Activated naive CD4-positive, alpha-beta T cell (primary cell): ENCODE measurements at places on chromosomes 6 and 20.

GRCh38 chr6:20180935-20181334 lies 31.3 kb downstream of the MBOAT1 start:
- DNase-seq: no peak

- no peak for DNase-seq
Observed at GRCh38 chr20:36658300-36658699, 12.3 kb upstream of the SLA2 start.

DNA sequence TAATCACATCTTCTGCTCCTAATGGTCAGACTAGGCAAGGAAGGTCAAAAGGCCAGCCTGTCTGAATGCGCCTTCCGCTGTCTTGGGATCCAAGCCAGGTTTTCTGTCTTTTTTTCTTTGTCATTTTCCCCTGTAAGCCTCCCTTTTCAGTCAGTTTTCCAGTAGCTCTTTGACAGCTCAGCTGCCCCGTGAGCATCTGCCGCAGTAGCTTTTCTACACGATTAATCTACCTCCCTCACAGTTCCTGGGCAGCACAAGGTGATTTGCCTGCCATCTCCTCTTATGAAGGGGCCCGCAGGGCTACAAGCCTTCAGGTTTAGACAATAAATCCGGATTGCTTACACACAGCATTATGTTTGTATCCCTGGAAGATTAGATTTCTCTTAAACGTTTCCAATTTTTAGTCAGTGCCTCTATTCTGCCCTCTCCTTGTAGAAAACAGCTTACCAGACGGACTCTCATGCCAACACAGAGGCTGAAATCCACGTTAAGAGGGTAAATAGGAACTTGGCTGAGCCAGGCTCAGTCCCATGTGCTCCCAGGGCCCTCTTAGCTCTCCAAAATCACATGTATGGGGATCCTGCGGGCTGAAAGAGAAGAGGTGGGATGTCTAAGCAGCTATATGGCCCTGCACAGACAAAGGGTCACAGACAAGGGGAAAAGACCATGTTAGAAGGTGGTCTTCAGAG lies 77.2 kb downstream of the LY86 start:
- DNase-seq: no peak

DNA sequence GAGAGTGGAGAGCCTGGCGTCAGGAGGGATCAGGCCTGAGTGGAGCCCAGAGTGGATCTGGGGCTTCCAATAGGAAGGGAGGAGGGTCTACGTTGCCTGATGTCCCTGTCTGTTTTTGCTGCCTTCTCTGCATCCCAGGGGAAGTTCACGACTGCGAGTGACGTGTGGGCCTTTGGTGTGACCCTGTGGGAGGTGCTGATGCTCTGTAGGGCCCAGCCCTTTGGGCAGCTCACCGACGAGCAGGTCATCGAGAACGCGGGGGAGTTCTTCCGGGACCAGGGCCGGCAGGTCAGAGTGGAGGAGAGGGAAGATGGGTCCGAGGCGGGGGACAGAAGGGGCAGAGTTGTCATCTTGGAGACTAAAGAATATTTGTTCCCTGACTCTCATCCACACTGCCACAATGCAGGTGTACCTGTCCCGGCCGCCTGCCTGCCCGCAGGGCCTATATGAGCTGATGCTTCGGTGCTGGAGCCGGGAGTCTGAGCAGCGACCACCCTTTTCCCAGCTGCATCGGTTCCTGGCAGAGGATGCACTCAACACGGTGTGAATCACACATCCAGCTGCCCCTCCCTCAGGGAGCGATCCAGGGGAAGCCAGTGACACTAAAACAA lies 9.2 kb upstream of the GTF2H4 start:
- no peak for DNase-seq

- no peak for DNase-seq
Observed at GRCh38 chr20:56758706-56759105, 129.6 kb downstream of the TFAP2C start.

DNA sequence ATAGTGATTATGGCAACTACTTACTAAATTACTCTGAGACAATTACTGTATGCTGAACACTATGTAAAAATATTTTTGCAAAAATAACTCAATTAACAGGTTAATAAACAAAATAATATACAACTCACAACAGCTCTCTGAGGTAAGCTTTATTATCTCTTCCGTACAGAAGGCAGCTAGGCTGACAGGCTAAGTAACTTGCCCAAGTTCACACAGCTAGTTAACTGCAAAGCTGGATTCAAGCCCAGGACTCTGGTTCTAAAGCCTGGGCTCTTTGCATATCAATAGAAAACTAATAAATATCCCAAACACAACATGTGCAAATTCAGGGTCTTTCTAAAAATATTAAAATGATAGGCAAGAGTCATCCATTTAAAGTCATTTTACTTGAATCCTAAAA lies 169.5 kb upstream of the BEND3 start:
- no peak for DNase-seq

DNA sequence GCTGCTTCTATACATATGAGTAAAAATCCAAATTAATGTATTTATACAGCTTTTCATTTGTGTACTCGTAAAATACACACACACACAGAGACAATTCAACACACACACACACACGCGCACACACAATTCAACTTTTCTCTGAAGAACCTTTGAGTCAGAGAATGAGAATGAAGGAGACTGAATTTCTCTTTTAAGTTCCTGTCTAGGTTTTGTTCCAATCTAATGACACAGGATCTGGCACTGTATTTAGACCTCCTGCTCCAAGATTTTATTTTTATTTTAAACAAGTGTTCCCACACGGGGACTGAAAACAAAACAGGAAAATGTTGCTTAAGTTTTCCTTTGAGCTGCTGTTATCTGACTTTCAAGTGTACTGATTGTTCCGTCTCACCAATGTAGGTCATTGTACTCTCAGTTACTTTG lies 250.8 kb downstream of the LAMA2 start:
- DNase-seq: no peak

GRCh38 chr20:51506527-51507215 lies 35.8 kb downstream of the NFATC2 start:
- DNase-seq: no peak

DNA sequence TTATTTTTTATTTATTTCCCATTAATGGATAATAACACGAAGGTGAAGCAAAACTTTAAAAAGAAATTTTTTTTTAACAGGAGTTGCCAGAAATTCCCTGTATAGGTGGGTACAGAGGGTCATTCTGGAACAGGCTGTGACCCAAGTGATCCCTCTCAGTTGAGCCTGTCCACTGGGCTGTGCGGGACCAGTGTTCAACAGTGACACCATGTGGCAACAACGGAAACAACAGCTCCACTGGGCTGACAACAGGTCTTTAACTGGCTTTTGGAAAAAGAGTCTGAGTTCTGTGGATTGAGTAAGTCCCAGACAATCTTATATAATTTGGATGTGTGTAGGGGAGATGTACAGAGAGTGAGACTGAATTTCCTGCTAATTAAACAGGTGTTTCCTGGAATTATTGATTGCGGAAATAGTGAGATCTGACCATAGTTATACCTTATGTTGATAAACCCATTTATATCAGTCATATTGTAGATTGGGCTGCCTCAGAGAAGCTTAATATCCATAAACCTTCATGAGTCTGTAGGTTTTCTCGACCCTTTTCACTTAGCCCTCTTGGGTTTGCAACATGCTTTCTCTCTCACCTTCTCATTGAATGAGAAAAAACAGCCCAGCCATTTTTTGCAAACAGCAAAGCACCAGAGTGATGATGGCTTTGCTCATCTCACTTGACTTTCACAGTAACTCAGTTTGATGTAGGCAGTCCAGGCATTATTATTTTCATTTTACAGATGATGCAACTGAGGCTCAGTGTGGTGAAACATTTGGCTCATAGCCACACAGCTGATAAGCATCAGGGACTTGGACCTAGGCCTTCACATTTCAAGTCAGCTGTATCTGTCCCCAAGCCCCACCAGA lies 17.5 kb downstream of the KIAA1755 start:
- no peak for DNase-seq

DNA sequence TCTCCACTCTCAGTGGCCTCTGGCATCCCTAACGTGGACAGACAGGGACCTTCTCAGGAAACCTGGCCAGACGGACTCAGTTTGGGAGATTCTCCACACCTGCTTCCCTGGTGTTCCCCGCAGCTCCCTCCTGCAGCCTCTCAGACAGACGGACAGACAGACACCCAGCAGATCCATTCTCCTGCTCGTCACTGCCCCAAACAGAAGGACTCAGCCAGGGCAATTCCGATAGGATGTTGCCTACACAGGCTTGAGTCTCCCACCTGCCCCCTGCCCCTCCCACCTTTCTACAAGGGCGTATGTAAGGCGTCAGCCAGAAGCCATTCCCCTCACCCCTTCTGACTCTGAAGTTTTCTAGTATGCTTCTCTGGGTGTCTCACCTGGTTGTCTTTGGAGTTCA lies 428 bp downstream of the CCM2L start:
- no peak for DNase-seq

DNA sequence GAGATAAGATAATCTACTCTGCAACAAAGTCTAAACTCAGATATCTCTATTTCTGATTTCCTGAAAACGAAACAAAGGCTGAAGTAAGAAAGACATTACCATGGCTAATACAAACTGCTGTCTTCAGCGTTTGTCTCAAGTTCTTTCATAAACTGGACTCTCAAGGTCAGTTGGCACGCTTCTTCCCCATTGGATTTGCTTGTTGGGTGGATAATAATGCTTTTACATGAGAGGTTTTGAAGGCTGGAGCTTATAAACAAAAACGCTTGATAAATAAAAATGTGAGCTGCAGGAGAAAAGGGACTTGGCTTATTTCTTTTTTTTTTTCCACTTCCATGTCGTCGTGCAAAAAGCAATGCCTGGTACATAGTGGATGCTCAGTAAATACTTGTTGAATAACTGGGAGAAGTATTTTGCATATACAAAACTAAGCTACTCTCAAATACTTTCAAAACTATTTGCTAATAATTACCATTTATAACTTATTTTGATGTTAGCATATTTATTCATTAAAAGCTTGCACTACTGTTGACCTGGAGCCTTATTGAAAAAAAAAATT lies 65.7 kb upstream of the EEF1A1 start:
- DNase-seq: no peak

DNA sequence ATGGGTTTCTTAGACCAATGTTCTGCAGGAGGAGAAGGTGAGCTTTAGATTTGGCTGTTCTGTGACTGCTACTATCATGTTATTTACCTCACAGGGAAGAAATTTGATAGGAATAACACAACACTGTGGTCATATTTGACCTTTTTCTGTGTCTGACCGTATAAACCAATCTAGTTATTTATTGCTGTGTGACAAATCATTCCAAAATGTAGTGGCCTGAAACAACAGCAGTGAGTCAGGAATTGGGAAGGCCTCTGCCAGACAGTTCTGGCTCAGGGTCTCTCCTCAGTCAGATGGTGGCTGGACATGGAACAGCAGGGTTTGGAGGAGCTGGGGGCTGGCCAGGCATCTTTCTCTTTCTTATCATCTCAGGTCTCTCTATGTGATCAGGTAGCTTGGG lies 33.0 kb downstream of the RIPOR2 start:
- DNase-seq: no peak

DNA sequence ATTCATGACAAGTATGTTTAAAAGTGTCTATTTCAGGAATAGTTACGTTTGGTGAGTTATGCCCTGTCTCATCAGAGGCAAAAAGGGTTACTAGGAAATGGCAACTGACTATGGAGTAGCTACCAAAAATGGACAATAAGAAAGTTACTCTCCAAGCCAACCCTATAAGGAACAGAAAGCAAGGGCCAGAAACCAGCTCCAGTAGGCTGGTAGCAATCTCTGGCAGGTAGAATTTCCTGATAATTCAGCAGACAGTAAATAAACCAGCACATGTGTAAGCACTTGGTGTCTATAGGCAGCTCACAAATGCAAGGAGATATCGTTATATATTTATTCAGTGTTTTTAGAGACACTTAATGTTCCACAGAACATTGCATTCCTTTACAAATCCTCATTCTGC lies 20.3 kb downstream of the SOX4 start:
- no peak for DNase-seq

DNA sequence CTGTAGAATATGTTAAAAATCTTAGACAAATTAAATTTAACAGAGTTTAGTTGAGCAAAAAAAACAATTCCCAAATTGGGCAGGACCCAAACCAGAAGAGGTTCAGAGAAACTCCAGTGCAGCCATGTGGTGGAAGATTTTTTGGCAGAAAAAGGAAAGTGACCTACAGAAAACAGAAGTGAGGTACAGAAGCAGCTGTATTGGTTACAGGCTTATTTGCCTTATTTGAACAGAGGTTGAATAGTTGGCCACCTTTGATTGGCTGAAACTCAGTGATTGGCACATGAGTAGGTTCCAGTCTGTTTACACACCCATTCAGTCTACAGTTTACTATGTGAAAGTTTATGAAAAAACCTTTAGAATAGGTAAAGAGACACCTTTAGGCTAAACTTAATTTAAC lies 110.9 kb upstream of the LAMP5 start:
- DNase-seq: no peak

DNA sequence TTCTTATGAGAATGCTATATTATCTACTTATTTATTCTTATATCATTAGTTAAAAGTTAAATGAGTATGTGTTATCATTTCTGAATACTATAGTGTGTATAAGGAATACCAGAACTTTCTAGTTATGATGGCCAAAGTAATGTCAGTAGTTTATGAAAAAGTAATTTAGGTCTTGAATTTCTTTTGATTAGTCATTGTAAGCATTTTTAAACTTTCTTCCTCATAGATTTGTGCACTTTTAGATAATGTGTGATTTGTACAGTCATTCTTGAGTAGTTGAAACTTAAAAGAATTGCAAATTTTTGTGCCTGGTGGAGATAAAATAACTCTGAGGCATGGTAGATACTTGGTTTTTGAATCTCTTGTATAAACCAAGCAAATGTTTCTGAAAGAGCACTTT lies 311.3 kb downstream of the CDKAL1 start:
- no peak for DNase-seq

DNA sequence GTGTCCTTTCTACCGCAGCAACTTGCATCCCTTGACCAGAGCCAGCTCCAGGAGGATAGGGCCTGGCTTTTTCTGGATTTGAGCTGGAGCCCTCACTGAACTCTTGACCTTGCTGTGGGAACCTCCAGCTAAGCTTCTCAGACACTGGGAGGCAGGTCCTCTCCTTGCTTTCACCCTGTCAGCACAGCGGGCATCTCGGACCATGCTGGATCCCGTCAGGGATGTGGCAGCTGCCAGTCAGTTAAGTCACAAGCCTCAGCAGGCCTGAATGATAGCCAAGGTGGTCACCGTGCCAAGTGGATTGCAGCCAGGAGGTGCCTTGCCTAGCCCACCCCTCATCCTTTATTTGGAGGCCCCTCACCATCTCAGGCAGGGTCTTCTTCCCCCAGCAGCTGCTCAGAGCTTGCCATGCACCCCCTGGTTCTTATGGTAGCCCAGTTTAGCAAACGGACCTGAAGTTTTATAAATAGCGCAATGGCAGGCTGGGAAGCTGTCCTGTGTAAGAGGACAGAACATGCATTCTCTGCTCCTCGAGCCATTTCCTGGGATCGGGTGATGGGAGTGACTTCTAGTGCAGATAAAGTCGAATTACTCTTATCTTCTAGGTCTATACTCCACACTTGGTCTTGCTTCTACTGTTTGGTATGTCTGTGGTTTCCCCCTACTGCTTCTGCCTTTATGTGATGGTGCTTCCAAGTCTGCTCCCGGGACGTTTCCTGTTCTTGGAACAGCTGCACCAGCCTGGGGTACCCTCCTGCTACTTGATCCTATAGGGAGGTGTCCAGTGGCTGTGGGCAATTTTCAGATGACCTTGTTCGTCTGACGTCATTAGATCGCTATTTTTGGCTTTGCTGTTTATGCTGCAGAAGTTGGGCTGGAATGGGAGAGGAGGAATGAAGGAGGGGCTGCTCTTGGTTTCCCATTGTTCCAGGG lies 7.1 kb upstream of the MYLK2 start:
- DNase-seq: no peak

GRCh38 chr6:12474167-12475140 lies 184.3 kb downstream of the EDN1 start:
- DNase-seq: no peak
